ENCODE measurements at places on chromosomes 6 and 20.

- no peak for DNase-seq
These were observed 17.2 kb upstream of the PCK1 start for GRCh38 chr20:57543754-57544153.

DNA sequence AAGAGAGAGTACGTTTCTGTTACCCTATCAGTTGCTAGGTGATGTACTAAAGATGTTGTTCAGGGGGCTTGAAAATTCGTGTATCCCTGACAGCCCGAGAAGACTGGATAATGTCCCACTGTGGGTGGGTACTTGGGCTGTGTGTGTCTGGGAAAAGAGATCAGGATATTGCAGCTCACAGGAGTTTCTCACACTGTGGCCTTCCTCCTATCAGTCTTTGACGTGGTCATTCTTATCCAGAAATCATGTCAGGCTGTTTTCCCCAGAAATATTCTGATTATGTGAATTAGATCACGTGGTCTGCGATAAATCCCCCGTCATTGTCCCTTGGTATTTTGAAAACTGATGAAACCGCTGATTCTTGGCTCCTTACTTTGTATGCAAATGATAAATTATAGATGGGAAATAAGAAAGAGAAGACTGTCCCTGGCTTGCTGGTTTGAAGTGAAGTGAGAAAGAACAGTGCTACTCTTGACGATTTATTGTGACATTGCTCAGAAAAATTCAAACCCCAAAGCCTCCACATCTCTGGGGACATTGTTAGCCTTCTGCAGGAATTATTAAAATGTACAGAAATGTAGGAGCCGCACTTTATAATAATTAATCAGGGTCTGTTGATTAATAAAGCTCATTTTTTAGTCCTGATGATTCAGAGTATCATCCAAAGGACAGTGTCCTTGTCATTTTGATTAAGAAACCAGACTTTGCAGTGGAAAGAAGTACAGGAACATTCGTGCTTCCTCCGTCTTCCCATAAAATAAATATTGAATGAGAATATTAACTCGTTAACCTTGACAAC lies 167.5 kb upstream of the TSHZ2 start:
- no peak for DNase-seq

GRCh38 chr6:21587179-21587960 lies 6.2 kb upstream of the SOX4 start:
- DNase-seq, result peak; percentile 53

DNA sequence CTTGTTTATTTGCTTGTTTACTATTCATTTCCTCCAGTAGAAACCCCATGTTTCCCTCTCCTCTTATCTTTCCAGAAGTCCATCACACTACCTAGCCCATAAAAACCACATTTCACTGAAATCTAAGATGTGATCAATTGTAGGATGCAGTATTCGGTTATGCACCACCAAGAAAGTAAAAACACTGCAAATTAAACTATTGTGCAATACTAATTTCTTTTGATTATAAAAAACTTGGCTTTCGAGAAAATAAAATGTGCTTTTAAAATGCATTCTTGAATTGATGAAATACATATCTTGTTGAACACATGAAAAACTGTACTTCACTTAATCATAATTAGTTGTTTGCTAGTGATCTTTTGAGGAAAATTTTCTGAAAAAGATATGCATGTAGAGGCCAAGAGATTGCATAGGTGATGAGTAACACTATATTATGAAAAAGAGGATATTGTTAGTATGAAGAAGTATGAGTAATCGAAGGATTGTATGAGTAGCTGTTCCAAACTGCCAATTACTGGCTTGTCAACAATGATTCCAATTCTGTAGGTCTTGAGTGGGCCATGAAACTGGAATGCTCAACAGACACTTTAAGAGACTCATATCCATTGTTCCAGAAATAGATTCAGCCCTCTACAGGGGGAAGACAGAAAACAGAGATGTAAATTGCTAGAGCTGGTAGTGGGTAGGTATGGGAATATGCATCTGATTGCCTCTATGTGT lies 79.7 kb downstream of the RNF217 start:
- DNase-seq, result peak; percentile 31

GRCh38 chr6:111600588-111601445 lies 4.9 kb downstream of the TRAF3IP2 start:
- peak; percentile 67 for DNase-seq

DNA sequence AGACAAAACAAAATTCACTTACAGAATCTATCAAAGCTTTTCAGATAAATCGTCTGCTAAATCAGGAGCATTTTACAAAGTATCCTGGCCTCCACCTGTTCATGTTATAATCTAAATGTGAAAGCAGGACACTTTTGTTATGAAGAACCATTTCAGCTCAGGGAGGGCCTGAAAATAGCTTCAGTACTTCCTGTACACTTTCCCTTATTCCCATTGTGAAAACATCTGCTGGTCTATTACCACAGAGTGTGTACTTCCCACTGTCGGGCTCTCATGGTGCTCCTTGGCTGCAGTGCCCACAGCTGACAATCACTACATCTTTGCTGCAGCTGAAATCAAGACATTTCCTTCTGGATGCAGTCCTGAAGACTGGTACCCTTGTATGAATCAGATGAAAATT lies 128.1 kb downstream of the OPRM1 start:
- DNase-seq, result no peak

- DNase-seq, result no peak
These were observed 14.5 kb downstream of the CDK19 start for GRCh38 chr6:110800839-110801196.

DNA sequence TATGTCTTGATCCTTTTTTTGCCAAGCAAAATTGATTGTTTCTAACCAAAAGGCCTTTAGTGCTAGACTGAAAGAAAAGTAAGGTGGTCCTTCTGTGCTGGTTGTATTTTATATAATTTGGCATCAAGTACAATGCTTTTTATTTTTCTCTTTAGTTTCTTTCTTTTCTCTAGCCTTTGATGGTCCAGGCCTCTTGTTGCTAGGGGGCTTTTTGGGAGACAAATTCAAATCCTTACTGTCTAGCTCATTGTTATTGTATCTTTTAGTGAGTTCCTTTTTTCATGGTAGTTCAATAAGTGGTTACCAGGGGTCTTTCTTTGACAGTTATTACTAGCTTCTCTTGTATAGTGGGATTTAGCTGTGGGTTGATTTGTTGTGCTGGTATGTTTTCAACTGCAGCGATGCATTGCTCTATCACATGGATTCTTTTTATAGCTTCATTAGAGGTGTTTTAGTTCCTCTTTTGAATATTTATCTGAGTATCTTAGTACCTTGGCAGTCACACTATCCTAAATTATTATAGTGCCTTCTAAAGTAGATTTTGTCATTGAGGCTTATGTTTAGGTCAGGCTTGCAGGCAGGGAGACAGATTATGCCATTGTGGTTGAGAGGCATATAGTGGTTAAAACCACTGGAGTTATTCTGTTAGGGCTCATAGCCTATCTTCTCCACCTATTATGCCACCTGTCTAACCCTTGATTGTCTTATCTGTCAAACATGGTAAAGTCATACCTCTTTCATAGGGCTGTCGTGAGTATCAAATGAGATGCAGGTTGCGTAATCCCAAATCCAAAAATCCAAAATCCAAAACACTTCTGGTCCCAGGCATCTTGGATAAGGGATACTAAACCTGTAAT lies 49.5 kb downstream of the KCNS1 start:
- no peak for DNase-seq

- DNase-seq, result no peak
These were observed 443.8 kb upstream of the MANEA start for GRCh38 chr6:95133578-95133977.

DNA sequence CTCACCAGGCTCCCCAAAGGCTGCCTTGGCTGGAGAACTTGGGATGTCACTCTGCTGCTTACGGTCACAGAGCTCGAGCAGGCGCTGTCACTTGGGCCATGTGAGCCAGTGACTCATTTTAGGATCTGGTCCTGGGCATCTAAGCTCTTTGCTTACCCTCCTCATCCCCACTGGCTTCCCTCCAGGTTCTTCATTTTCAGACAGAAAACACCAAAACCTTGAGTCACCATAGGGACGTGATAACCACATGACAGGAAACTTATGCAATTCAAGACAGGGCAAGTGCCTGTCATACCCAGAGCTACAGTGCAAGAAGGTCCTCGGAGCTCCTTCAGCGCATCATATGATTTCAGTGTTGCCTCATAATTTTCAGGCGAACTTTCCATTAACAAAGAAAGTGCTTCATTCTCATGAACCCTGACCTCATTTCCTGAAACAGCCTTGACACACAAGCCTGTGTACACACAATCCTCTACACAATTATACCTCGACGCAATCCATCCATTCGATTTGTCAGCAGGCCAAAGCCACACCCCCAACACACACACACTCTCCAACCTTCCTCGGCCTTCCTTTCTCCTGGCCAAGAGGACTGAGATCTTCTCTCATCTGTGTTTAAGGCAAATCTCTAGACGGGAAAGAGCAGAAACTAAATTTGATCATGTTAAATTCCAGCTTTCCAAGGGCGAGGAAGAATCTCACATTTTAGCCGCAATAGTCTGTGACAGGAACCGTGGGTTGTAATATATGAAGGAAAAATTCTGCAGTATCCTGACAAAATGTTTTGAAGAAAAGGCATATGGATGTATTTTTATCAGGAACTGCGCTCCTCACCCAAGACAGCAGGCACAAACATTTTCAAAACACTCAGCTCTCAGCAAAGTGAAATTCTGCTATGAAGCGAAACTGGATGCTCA lies 25.3 kb downstream of the TBC1D7 start:
- DNase-seq, result peak; percentile 99

DNA sequence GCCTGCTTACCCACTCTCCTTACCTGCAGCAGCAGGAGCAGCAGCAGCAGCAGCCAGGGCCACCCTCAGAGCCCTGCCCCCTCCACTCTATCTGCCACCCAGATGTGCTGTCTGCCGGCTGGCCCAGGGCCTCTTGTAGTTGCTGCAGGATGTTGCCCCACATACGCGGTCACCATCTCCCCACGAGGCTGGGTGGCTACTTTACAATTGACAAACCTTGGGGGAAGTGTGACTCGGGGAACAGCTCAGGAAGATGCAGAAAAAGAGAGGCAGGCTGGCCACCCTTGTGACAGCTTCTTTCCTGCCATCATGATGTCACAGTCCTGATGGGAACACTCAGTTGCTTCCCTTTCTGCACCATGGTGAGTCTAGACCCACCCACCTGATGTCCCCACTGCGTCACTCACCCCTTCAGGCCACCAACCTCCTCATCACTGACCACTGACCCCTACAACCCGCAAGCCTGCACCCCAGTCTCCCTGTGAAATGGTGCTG lies 14.5 kb downstream of the TREM1 start:
- DNase-seq, result no peak

DNA sequence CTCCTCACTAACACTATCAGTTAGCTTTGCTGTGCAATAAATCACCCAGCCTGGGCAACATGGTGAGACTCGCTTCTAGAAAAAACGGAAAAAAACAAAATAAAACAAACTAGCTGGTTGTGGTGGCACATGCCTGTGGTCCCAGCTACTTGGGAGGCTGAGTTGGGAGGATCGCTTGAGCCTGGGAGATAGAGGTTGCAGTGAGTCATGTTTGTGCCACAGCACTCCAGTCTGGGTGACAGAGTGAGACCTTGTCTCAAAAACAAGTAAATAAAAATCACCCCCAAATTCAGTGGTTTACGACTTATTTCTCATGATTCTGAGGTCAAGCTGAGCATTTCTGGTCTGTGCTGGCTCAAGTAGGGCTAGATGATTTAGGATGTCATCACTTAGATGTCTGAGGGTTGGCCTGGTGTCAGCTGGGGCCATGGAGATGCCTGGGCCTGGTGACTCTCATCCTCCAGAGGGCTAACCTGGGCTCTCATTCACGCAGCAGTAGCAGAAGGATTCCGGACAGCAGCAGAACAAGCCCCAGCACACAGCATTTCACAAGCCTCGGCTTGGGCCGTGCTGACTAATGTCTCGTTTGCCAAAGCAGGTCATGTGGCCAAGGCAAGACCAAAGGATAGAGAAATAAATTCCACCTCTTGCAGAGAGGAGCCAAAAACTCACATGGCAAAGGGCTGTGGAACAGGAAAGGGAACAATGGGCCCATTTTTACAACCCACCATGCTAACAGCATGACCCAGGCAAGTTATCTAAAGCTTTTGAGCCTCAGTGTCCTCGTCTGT lies 32.5 kb downstream of the MGME1 start:
- DNase-seq, result peak; percentile 90

DNA sequence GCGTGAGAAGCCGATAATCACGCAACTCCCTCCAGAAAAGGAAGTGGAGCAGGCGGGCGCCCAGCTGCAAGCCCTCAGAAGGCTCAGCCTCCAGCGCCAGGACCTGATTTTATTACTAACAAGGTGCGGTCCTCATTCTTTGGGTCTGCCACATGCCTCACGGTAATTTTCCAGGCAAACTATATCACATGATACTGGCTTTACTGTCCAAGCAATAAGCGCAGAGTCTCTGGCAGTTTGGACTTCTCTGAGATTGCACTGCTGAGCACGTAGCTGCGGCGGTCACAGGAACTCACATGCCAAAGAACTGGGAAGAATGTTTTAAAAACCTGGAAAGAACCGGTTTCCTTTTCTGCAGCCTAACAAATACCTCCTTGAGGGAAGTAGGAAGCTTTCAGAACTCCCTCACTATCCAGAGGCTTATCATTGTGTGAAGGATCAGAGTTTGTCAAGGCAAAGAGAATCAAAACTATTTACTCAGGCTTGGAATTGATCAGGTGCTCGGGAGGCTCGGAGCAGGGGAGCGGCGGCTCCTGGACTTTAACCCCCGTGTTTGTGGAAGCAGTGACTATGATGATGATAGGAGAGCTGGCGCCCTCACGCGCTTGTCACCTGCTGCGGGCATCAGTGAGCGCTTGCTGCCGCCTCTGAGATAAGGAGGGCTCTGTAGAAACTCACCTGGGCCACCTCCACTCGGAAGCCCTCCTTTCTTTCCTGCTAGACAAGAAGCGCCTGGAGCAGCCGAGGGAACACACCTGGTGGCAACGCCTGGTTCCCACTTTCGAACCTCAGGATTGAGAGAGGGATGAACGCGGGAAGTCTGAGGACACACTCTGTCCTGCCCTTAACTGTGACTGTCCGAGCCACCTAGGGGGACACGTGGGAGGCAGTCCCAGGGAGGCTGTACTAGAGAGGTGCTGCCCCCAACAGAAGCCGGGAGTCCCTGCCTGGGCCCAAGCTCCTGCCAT lies 27.2 kb upstream of the SYNJ2 start:
- DNase-seq, result peak; percentile 32

DNA sequence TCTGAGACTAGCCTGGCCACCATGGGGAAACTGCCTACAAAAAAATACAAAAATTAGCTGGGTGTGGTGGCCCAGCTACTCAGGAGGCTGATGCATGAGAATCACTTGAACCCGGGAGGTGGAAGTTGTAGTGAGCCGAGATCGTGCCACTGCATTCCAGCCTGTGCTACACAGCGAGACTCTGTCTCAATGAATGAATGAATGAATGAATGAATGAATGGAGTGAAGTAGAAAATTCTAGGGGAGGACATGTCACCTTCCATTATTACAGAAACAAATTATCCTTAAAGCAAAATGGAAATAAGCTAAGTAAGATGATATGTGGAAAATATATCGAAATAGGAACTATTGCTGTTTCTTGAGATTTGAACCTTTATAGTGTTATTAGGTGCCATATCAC lies 2.9 kb upstream of the PNISR start:
- no peak for DNase-seq

- no peak for DNase-seq
These were observed 382.8 kb downstream of the CDH26 start for GRCh38 chr20:60341062-60341461.

Measured in AG10803 (cell line).